ENCODE measurements at places on chromosomes 2 and 18.

GRCh38 chr2:240469239-240469636 lies 33.8 kb downstream of the GPC1 start:
- no peak for DNase-seq

GRCh38 chr2:42245396-42245795 lies 76.2 kb downstream of the EML4 start:
- DNase-seq: no peak

- DNase-seq: no peak
Measured at GRCh38 chr2:240297256-240298116, 138.0 kb upstream of the GPC1 start.

GRCh38 chr2:158305501-158305900 lies 151.1 kb downstream of the CCDC148 start:
- DNase-seq: no peak

DNA sequence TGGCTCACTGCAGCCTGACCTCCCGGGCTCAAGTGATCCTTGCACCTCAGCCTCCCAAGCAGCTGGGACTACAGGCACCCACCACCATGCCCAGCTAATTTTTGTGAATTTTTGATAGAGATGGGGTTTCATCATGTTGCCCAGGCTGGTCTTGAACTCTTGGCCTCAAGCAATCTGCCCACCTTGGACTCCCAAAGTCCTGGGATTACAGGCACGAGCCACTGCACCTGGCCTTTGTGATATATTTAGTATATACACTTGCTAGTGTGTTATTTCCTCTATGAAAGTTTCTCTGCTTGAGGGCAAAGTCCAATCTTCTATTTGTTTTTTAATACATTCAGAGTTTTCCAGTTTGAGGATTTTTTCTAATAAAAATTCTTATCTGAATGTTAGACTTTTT lies 119.3 kb downstream of the GALNT3 start:
- DNase-seq: no peak

Measured in CD4-positive, alpha-beta T cell treated with Interleukin-21 for 1 hour (primary cell).